ENCODE measurements at places on chromosomes 3 and 15.

GRCh38 chr3:179882292-179882691 lies 154.4 kb downstream of the PEX5L start:
- DNase-seq = no peak

DNA sequence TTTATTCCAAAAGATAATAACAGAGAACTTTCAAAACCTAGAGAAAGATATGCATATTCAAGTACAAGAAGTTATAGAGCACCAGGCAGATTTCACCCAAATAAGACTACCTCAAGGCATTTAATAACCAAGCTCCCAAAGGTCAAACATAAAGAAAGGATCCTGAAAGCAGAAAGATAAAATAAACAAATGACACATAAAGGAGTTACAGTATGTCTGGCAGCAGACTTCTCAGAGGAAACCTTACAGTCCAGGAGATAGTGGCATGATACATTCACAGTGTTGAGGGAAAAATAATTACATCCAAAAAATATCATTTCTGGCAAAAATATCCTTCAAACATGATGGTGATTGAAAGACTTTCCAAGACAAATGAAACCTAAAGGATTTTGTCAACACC lies 185.8 kb upstream of the POU1F1 start:
- no peak for DNase-seq

DNA sequence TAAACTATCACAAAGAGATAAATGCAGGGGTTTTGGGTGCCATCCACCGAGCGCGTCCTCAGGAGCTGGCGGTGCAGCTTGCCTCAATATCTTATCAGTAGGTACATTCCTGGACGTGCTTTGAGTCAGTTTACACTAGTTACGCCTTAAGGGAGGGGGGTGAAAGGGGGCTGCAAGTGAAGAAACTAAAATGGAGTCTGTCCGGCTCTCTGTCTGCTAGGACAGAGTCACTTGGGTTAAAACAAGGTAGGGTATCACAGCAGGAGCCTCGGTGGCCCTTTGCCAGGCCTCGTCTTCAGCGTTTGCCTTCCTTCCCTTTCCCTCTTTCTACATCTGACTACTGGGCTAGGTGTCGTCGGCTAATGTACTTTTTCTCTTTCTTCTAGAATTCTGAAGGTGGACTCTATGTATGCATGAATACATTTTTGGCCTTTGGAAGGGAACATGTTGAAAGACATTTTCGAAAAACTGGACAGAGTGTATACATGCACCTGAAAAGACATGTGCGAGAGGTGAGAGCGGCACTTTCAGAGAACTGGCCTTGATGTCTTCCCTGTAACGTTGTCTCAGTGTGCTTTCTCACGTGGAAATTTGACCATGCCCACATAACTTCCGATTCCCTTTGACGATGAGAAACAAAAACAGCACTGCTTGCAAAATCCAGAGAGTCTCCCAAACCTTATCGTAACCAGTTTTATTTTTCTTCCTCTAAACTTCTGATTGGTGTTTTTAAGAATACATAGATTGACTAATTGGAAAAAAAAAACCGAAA lies 28.8 kb downstream of the USP13 start:
- DNase-seq = no peak

GRCh38 chr3:156948402-156949210 lies 122.5 kb downstream of the LEKR1 start:
- DNase-seq = no peak

GRCh38 chr3:192915722-192916121 lies 1.9 kb downstream of the MB21D2 start:
- DNase-seq = no peak

DNA sequence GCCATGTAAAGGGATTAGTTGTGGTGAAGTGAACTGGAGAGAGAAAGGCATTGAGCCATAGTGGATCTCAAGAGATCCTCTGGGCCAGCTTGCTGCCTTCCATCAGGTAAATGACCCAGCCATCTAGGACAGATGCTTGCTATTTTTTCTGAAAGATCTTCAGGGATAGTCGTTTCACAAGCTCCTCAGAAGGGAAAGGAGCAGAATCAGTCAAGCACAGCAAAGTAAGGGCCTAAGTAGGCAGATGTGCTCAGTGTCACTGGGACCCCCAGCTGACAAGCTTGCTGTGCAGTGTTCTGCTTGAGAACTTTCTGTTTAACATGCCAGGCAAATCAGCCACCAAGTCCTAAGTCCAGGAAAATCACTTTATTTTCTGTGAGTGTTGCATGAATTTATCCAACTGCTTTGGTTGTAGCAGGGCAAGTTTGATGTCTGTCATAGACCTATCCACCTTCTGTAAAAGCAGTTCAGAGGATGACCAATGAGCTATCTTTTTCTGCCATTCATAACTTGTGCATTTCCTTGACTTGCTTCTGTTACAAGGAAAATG lies 319.8 kb downstream of the IL5RA start:
- DNase-seq = no peak

GRCh38 chr3:44030687-44031305 lies 210.9 kb upstream of the TOPAZ1 start:
- no peak for DNase-seq

GRCh38 chr15:44710236-44711095 lies 657 bp downstream of the PATL2 start:
- no peak for DNase-seq

- DNase-seq = no peak
Observed at GRCh38 chr3:19632099-19633074, 301.6 kb downstream of the EFHB start.

DNA sequence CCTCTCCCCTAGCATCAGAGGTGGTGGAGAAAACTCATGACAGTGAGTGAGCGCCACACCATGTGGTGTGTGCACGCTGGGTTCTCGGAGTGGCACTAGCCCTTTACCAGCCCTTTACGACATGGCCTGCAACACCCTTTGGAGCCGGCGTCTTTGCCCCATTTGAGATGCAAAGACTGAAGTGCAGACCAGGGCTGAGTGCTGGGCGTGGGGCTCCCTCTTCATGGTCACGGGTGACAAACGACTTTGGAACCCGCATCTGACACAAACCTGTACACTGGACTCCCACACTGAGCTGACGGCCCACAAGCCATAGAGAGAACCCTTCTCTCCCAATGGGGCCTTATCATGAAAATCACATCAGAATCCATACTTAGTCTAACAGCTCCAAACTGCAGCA lies 76.8 kb upstream of the ALDH1L1 start:
- no peak for DNase-seq

GRCh38 chr3:11706604-11707003 lies 62.9 kb upstream of the VGLL4 start:
- DNase-seq = no peak

Data from BJ (cell line).